ENCODE measurements at places on chromosomes 1 and 21.

- DNase-seq = no peak
Observed at GRCh38 chr1:192100686-192101468, 57.4 kb upstream of the RGS18 start.

GRCh38 chr1:10506677-10507047, 31.9 kb downstream of the PEX14 start:
- no peak for DNase-seq

GRCh38 chr1:222454782-222455181, 93.1 kb downstream of the HHIPL2 start:
- DNase-seq = no peak

- DNase-seq = no peak
Observed at GRCh38 chr1:205493241-205494085, 11.0 kb upstream of the CDK18 start.

- no peak for DNase-seq
Observed at GRCh38 chr1:188154196-188154595, 1325.4 kb downstream of the PLA2G4A start.

DNA sequence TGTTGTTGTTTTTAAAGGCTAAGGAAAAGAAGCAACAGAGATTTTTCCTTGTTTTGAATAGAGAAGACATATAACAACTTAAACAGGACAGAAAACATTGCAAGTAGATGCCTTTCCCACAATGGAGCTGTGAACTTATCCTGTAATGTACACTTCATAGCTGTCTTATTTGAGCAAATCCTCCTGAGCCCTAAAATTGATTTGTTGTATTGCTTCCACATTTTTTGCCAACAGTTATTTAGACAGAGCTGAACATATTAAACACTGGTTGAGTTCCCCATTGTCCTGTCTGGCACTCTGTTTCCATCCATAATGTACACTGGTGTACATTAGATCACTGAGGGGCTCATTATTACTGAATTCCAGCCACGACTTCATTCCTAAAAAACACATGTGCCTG, 32.2 kb downstream of the CACHD1 start:
- DNase-seq = no peak

DNA sequence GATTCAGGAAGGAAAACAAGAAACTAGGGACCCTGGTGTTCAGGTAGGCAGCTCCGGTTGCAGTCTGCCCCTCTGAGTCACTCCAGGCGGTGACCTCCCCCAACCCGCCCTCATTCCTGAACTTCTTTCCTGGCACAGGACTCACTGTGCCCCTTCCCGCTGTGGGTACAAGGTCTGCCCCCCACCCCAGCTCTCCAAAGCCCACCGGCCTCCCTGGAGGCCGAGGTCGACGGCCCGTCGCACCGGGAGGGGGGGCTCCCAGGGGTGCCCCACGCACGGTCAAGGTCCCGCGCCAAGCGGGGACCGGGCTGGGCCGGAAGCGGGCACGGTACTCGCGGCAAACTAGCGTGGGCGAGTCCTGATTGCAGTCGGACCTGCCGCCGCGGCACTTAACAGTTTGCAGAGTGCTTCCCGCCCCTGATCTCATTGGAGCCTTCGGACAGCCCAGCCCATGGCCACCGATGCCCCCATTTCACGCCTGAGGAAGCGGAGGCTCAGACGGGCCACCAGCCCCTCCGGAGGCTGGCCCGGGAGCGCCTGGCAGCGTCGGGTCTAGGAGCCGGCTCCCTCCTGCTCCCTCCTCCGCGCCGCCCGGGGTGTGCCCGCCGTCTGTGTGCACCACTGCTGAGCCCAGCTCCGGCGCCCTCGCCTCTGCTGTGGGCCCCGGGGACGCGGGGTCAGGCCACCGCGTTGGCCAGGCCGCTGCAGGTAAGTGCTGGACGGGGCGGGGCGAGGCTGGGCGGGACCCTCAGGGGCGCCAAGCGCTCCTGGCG, at the start of gene GJB3:
TSS of gene GJB3 (plus strand) at position 144 of the 773 bp plus-strand sequence. CDS start 3,549 bp downstream, outside the sequence.
- DNase-seq = no peak
